ENCODE measurements at places on chromosomes 16 and 17.
A peak's percentile ranks its signal among the peaks of the same experiment; 100 is the strongest.

DNA sequence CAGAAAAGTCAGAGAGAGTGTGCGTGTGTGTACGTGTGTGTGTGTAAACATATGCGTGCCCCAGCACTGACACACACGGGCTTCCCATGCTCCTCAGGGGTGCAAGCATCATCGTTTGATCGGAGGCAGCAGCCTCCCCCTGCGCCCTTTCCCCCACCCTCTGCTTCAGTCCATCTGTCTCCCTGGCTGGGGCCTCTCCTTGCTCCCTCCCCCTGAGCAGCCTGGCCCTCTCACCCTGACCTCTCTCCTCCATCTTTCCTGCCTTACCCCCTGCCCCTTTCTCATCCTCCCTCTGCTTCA, 4.4 kb downstream of the STX1B start:
- no peak for DNase-seq

- DNase-seq, result no peak
Observed at GRCh38 chr17:31093866-31094599, 744 bp upstream of the NF1 start.

GRCh38 chr16:15782573-15783365, 74.1 kb downstream of the MYH11 start:
- no peak for DNase-seq

DNA sequence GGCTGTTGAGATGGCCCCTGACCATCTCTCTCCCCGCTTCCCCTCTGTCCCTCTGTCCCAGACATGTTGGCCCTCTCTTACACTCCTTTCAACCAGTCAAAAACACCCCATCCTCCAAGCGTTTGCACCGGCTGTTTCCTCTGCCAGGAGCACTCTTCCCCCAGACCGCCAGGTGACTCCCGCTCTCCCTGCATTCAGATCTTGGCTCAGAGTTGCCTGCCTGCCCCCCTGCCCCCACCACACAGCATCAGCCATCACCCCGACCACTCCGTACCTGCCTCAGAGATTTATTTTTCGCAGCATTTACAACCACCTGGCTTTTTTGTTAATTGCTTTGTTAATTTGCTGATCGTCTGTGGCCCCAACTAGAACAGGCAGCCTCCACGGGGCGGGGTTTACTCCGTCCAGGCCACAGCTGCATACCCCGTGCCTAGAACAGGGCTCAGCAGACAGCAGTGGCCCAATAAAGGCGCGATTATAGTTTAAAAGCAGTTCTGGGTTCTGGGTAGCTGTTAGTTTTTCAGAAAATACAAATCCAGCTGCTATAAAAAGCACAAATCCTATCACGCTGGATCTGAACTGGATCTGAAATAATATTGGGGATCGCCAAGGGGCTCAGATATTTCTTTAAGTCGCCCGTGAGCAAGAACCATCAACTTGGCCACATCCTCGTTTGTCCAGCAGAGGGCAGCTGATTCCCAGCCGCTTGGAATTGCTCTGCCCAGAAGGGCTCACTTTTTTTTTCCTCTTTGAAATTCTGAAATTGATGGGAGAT, 173.6 kb downstream of the IRF8 start:
- DNase-seq, result peak; percentile 32

GRCh38 chr17:40535924-40536294, 29.4 kb downstream of the CCR7 start:
- DNase-seq, result no peak

DNA sequence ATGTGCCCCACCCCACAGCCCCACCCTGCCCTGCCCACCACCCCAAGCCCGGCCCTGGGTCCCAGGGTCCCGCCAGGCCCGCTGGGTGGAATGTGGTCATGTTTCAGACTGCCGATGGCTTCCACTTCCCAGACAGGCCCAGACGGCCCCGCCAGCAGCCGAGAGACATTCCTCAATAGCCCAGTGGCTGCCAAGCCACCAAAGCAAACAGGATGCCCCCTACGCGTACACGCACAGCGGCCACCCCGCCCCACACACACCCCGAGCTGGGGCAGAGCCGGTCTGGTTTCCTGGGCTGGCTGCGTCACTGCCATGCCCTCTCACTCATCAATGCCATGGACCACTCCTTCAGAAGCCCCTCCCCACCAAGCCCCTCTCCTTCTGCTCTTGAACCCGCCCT, 1.2 kb upstream of the KRT17 start:
- DNase-seq, result no peak

GRCh38 chr16:27408012-27408601, 6.1 kb downstream of the IL21R start:
- DNase-seq, result peak; percentile 75

GRCh38 chr16:13324851-13325250, 423.5 kb downstream of the SHISA9 start:
- no peak for DNase-seq
